ENCODE measurements at places on chromosomes 1 and 21. TPM values are rescaled to one million over a fixed set of nuclear protein-coding genes. Genes with fewer than 3 reads are reported as not detected.

The KCNJ15 gene
- 35.4 TPM for total RNA-seq

The BCAN gene
- not detected for total RNA-seq

The AMY1C gene
- not detected for total RNA-seq

The MAGI3 gene
- total RNA-seq = 12.6 TPM

The TSPEAR gene
- not detected for total RNA-seq

The TLR5 gene
- total RNA-seq = 0.77 TPM

The LCE6A gene
- not detected for total RNA-seq

The PLPPR4 gene
- total RNA-seq = 0.21 TPM

The S100A2 gene
- 88.6 TPM for total RNA-seq

The HOOK1 gene
- 1.1 TPM for total RNA-seq

The GPR37L1 gene
- total RNA-seq = under 0.01 TPM

The CLCA2 gene
- total RNA-seq = not detected

The FBLIM1 gene
- total RNA-seq = 59.7 TPM

The F11R gene
- total RNA-seq = 18.5 TPM

The ITGB2 gene
- 0.09 TPM for total RNA-seq

The CFHR3 gene
- total RNA-seq = not detected

The UBASH3A gene
- total RNA-seq = not detected

The HSF2BP gene
- total RNA-seq = 3.5 TPM

The NT5C1A gene
- total RNA-seq = not detected

The UMODL1 gene
- 0.24 TPM for total RNA-seq

The CRP gene
- not detected for total RNA-seq

The EPHA8 gene
- not detected for total RNA-seq

The ACTL8 gene
- 0.46 TPM for total RNA-seq

The C1orf87 gene
- total RNA-seq = not detected

The CD5L gene
- not detected for total RNA-seq

The PADI1 gene
- total RNA-seq = 2.5 TPM

The NIPAL3 gene
- total RNA-seq = 8.6 TPM

The NFIA gene
- total RNA-seq = 5.0 TPM

The ELOA gene
- 85.5 TPM for total RNA-seq

The ATP1A4 gene
- total RNA-seq = not detected

The SYTL1 gene
- 1.2 TPM for total RNA-seq

All from Daoy (cell line).